ENCODE measurements at places on chromosomes 6 and 20.

- no peak for DNase-seq
Observed at GRCh38 chr20:59648466-59649070, 44.2 kb downstream of the PHACTR3 start.

GRCh38 chr6:82917346-82918064, 148.1 kb downstream of the UBE3D start:
- no peak for DNase-seq

DNA sequence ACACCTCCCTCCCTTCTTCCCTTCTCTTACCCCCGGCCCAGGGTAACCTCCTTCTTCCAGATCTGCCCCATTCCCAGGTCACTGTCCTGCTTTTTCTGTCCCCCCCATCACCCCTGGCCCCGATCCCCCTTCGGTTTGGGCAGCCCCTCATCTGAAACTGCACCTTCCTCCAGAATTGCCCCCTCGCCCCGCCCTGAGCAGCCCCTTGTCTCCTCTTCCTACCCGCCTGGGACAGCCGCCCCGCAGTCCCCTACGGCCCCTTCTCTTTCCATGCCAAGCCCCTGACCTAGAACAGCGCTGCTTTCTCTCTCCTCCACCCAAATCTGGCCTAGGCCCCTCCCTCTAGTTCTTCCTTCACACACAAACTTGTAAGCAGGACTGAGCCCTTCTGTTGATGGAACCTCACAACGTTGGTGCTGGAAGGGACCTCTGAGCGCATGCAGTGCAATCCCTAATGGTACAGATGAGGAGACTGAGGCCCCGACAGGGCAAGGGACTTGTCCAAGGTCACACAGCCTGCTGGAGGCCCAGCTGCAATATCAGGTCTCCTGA, 630 bp downstream of the PPP2R5D start:
- no peak for DNase-seq

GRCh38 chr6:140561701-140562100, 1187.3 kb upstream of the CITED2 start:
- no peak for DNase-seq

GRCh38 chr6:6697620-6698019, 109.1 kb downstream of the LY86 start:
- DNase-seq = no peak

DNA sequence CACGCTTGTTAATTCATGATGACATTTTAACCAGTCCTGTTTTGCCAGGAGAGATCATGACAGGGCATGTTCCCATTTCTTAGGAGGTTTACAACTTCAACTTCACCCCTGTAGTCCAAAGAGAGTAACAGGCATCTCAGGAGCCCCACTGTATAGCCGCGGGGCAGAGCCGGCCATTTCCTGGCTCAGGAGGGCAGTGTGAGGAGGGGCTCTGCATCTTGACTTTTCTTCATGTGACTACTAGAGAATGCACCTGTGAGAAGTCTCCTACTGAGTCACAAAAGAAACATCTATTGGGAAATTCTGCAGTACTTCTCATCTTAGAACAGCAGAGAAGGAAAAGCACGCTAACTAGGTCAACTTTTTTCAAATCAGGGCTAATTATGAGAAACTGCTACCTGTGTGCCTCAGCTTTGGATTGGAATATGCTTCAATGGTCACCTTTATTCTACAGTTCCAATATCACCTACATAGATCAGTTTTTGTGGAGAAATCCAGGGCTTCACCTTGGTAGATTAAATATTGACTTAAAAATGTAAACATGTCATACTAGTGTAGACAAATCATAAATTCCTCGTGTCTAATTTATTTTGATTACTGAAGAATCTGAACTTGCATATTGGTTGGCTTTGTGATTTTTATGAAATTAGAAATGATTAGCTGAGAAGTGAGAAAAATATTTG, 28.6 kb upstream of the SIM1 start:
- DNase-seq = peak; percentile 61

- no peak for DNase-seq
Observed at GRCh38 chr20:62941792-62942191, 3.8 kb downstream of the GID8 start.

GRCh38 chr6:116536216-116536621, 9.3 kb downstream of the TRAPPC3L start:
- DNase-seq = peak; percentile 70

DNA sequence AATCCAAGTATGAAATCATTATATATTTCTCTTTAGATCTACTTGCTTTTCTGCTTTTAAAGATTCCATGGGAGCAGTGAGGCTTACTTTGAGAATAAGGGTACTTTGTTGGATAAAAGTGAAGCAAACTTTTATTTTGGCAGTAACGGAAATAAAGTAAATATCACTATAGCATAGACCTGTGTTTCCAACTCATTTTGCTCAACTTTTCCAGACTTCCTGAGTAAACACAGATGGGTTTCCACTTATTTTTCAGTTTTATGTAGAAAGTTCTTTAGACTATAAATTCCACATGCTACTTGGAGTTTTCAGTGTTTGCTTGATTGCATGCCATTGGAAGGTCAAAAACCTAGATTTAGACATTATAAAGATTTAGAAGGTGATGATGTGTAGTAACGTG, 6.2 kb downstream of the STX16 start:
- DNase-seq = no peak

DNA sequence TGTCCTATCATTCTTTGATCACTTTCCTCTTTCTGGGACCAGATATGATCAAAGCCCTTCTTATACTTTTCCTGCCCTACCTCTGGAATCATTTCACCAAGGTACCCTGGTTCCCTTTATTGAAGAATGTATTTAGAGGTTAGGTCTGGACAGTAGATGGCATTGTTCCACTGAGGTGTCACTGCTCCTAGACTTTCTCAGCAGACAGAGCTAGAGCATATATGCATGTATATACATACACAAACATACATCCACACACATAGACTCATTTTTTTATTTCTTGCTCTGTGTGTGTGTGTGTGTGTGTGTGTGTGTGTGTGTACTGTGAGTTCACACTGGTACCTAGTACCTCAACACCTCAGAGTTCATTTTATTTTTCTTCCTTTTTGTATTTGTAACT, 40.9 kb downstream of the PTPRA start:
- peak; percentile 31 for DNase-seq

DNA sequence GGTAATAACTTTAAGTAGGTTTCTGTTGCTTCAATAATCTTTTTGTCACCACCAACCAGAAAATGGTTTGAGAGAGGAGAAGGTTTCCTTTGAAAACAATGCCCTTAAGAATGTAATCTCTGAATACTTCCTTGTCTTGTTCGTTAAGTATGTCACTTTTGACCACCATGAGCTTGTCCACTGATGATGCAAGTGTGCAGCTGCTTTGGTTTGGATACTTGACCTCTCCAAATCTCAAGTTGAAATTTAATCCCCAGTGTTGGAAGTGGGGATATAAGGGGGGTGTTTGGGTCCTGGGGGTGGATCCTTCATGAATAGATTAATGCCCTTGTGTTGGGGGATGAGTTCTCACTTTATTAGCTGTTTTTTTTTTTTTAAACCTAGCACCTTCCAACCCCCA, 985.4 kb downstream of the EPHA7 start:
- no peak for DNase-seq

DNA sequence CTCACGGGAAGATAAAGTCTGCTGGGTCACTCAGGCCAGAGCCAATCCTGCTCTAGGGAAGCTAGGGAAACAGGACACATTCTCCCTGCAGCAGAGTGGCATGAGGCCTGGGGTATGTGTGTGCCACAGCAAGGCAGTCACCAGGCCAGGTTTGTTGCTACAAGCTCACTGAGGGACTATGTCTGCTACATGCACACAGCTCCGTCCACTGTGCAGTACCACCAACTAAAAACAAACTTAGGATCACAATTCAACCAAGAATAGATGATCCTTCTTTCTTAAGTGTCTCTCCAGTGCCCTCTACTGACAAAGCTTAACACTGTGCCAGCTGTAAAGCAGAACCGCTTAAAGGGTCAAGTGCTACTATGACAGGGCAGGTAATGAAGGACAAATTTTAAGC, 192.5 kb downstream of the PTPRK start:
- peak; percentile 38 for DNase-seq

GRCh38 chr6:164928057-164928727, 381.2 kb downstream of the C6orf118 start:
- no peak for DNase-seq

DNA sequence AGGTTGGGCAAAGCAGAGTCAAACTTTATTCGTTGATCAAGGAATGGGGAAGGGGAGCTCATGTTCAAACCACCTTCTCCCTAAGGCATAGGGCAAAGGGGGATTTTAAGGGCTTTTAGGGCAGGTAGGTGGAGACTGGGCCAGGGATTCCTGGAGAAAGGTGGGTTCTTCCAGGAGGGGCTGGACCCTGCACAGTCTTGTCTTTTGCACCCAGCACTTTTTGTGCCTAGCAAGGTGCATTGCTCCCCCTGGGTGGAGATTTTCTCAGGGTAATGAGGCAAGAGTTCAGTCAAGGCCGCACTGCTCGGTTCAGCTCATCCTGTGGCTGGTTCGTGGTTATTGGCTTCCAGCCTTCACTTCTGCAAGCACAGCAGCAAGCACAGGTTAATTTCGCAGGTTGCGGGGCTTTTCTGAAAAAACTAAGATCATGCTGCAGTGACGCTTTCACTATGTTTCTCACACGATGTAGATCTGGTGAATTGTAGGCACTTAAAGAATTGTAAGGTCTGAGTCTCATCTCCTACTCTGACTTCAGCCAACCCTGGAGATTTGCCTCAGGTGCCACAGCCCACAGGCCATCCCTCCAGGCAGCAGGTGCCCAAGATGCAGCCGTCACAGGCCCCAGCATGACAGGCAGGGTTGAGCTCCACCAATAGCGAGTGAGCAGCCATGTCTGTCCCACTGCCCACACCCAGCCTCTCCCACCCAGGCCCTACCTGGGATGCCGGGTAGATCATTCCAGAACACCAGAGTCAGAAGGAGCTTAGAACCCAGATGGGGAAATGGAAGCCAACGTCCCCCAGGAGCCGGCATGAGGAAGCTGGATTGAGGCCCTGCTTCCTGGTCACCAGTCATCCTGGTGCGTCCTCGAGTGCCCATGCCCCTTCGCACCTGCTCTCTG, 37.1 kb downstream of the SUN5 start:
- DNase-seq = no peak

DNA sequence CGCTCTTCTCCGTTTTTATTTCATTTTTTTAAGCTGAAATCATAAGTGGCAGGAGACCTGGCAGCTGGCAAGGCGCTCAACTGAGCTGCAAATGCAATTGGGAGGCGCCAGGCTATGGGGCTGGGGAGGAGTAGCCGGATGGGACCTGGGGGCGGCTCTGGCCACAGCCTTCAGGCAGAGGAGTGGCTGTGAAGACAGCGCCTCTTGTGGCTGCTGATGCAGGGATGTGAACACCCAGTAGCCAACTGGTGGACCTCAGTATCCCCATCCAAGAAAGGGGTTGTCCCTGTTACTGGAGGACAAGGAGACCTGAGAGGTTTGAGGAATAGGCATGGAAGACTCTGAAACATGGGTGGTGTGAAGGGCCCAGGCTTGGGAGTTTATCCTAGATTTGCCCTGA, 12.6 kb downstream of the KCNK17 start:
- peak; percentile 42 for DNase-seq

DNA sequence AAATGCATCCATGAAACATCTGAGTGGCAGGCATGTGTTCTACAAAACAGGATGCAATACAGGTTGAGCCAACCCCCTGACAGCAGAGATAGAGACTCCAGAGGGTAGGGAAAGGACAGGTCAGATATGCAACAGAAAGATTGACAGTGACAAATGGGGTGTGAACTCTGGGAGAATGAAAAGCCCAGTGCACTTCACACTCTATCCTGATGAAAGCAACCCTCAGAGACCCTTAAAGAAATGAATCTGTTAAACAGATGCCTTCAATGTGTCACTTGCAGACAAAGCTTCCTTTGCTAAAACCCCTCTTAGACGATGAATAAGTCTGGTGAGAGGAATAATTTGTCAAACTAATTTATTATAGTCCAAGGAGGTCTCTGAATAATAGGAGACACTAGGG, 89.9 kb downstream of the RFPL4B start:
- DNase-seq = no peak

DNA sequence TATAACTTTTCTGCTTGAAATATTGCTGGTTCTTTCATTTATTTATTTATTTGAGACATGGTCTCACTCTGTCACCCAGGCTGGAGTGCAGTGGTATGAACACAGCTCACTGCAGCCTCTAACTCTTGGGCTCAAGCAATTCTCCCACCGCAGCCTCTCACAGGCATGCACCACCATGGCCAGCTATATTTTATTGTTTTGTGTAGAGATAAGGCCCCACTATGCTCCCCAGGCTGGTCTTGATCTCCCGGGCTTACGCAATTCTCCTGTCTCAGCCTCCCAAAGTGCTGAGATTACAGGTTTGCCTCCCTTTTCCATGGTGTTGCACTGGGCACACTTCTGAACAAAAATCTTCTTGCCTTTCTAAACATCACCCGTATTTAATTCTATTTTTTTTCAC, 39.1 kb upstream of the RNGTT start:
- DNase-seq = no peak

DNA sequence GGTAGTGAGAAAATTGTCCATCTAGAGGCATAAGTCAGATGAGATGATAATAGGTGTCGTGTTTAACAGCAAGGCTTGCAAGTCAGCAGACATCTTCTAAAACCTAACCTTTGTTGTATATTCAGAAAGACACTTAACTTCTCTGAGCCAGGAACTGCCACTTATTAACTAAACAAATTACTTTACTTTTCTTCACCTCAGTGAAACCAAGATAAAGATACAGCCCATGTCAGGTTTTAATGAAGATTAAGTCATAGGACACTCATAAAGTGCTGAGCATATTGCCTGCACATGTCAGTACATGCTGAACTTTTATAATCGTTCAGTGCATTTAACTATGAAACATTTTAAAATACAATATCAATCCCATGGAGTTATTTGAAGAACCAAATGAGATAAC, 286.8 kb downstream of the NKAIN2 start:
- no peak for DNase-seq

- DNase-seq = no peak
Observed at GRCh38 chr6:110063594-110064263, 85.6 kb downstream of the GPR6 start.

DNA sequence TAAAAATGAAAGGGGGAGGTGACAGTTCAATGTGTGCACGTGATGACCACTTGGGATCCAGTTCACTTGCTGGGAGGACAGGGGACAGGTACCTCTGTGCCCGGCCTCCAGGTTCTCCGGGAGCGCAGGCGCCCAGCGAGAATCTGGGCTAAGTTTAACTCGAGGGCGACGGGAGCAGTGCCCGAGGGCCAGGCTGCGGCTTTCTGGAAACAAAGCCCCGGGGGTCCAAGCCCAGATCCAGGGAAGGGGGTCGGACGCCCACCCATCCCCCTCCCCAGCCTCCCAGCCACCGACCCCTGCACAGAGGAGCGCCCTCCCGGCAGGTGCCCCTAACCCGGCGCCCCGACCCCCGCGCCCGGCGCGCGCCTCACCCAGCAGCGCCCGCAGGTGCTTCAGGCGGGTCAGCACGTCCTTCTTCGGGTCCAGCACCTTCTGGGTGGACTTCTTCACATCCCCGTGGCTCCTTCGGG, 405 bp downstream of the RALGAPA2 start:
- DNase-seq = no peak

- no peak for DNase-seq
Observed at GRCh38 chr6:69973138-69973537, 106.8 kb downstream of the COL19A1 start.

DNA sequence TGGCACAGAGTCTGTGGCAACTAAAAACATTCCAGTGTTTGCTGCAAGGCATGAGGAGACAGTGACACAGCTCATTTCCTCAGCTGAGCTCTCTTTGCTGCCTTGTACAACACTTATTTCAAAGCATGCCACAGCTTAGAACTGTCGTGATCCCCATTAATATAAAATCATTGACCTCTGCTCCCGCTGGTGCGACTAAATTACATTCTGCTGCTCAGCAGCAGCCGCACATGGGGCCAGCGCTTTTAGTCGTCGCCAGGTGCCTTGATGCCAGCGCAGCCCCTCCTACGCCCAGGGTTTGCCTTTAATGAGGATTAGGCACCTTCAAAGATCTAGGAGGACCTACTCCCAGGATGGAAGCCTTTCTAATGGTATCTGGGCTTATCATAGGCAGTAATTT, 717.9 kb upstream of the POU3F2 start:
- DNase-seq = no peak

All from MCF 10A (cell line).